ENCODE measurements at places on chromosomes 12 and 14. TPM values are rescaled to one million over a fixed set of nuclear protein-coding genes. Genes with fewer than 3 reads are reported as not detected.

The CELA1 gene
- polyA plus RNA-seq = not detected

The MSI1 gene
- 8.2 TPM for polyA plus RNA-seq

The GPRC5A gene
- polyA plus RNA-seq = 19.4 TPM

The MANSC4 gene
- 0.19 TPM for polyA plus RNA-seq

The ETNK1 gene
- polyA plus RNA-seq = 96.9 TPM

The C1QL4 gene
- polyA plus RNA-seq = 0.01 TPM

The WIF1 gene
- polyA plus RNA-seq = 33.1 TPM

The CEBPE gene
- 0.07 TPM for polyA plus RNA-seq

The TPPP2 gene
- 0.16 TPM for polyA plus RNA-seq

DNA sequence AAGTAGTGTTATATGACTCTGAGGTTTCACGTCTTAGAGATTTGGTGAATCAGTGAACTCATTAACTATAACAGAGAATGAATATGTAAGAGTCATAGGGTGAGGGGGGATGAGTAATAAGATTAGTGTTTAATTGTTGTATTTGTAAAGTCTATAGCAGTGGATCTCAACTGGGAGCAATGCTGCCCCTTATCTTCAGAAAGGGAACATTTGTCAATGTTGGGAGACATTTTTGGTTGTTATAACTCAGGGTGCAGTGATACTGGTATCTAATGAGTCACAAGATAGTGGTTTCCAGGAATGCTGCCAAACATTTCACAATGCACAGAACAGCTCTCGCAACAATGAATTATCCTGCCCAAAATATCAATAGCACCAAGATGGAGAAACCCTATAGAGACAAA is 1193.7 kb downstream of the GALC start:
- DNase-seq = no peak

DNA sequence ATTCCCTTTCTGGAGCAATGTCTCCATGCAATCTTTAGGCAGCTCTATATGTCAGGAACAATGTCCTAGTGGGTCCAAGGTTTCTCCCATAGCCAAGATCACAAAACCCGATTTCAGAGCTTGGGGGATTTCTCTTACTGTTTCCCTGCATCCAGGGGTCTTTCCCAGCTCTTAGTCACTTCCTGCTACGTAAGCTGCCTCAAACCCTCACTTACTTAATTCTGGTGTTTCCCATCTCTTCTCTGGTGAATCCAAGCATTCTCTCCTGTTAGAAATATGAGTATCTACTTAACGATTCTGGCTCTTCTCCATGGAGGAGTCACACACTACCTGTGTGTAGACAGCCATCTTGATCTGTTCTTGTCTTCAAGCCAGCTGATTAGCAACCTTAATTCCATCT is 80.0 kb downstream of the IFNG-AS1 start:
- no peak for DNase-seq

DNA sequence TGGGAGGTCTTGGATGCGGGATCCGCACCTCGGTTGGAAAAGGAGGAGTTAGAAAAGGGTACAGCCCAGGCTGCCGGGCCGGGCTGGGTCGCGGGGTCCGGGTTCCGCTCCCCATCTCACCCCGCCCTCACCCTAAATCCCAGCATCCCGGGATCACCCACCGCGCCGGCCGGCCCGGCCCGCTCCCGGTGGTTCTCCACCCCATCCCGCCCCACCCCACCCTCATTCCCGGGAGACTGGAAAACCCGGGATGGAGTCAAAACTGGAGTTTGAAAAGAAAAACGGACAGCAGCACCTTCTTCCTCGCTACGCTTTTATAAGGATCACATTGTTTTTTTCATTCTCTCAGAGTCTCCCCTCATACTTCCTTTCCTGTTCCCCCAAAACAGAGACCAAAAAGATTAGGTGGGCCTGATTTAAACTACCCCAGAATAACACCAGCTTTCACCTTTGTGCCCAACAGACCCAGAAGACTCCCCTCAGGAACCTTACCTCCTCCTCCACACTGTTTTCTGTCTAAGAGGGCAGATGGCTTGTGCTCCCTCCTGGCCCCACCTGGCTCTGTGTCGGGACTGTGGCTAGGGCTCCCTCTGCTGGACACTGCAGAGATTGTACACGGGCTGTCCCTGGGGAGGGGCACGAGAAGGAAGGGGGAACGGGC is 2.8 kb downstream of the GLI1 start:
- DNase-seq = peak; percentile 83

GRCh38 chr12:52398176-52398575 is 8.0 kb downstream of the KRT82 start:
- no peak for DNase-seq

GRCh38 chr12:10957741-10958140 is 18.7 kb upstream of the TAS2R14 start:
- DNase-seq = no peak

GRCh38 chr14:62844546-62844945 is 200.7 kb downstream of the KCNH5 start:
- DNase-seq = no peak

GRCh38 chr12:20211541-20211940 is 156.8 kb upstream of the PDE3A start:
- DNase-seq = no peak

DNA sequence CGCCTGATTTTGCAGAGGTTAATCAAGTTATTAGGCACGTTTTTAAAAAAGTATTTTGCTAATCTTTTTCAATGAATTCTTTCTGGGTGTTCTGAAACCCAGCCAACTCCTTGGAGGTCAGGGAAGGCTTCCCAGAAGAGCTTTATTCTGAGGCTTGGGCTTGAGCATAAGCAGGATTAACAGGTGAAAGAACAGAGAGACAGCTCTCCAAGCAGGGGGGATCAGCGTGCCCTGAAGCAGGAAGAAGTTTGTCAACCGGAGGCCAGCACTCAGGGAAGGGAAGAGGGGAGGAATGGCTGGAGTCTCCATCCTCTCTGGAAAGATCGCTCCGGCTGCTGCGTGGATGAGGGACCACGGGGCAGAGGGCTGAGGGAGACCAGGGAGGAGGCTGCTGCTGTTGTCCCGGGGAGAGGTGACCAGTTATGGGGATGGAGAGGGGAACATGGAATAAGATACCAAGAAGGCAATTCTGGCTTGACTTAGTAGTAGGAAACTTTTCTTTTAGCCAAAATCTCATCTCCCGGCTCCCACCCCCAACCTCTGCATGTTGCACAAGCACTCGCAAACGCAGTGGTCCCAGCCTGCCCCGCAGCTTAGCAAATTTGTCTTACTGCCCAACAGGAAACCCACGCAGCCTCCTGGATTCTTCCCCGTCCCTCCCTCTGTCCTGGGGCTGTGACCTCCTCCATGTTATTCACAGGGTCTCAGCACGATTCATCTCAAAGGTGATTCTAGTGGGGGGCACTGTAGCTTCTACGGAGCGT is 1.1 kb upstream of the SSH1 start:
- DNase-seq = peak; percentile 25

DNA sequence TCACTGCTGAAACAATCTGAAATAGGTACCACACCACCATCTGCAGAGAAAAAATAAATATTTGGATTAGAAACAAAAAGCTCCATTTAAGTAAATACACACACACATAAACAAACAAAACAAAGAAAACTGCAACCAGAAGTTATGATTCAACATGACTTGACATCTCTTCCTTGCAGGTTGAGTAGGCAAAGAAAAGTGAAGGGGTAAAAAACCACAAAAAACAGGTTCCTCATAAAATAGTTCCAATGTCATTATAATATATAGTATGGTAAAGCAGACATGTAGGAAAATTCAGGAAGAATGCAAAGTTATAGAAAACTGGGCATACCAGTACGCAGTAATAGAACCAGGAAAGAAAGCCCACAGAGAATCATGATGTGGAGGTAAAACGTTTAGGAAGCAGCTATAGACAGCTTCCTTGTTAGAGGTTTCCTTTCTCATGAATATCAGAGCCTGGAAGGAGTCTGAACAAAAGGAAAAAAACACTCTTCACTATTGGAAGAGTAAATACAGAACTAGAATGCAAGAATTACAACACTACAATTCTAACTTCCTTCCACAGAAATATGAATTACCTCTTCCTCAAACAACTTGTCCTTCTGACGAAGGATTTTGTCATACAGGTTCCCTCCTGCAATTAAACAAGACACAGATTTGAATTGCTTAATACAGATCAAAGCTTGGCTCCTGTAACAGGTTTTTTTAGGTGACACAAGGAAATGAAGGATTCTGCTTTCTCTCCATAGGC is 6.1 kb downstream of the NEK9 start:
- DNase-seq = no peak

GRCh38 chr14:61279082-61279481 is 2.1 kb downstream of the TMEM30B start:
- DNase-seq = peak; percentile 20

- DNase-seq = no peak
Measured at GRCh38 chr12:92602930-92603623, 99.7 kb upstream of the PLEKHG7 start.

DNA sequence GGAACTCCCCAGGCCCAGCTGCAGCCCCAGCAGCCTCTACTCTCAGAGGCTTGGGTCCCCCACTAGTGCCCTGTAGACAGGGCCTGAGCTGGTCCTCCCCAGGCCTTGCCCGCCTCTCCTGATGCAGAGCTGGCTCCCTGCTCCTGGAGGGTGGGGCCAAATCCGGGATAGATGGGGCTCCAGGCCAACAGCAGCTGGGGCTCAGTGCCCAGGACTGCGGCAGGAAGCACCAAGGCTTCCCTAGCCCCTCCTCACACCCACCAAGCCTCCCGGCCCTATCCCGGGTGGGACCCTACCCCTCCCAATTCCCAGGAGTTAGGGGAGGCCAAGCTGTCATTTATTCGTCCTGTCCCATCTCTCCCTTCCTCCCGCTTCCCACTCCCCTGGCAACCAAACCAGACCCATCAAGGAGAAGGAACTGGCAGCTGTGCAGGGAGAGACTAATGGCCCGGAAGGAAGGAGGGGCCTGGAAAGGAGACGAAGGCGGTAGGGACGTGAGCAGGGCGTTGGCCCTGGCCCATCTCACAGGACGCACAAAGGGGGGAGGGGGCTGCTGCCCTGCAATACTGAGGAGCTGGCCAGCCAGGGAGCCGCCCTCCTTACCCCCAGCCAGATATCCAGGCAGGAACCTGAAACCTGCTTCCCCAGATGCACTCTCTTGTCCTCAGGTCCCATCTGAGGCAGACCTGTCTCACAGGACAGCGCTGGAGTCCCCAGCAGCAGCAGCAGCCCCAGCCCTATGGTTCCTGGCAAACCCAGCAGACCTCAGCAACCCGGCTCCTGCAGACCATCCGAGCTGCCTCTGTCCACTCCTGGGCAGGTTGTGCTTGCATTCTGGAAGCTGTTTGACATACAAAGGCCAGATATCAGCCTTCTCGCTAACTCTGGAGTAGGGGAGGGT is 1.6 kb upstream of the PRPH start:
- peak; percentile 31 for DNase-seq

DNA sequence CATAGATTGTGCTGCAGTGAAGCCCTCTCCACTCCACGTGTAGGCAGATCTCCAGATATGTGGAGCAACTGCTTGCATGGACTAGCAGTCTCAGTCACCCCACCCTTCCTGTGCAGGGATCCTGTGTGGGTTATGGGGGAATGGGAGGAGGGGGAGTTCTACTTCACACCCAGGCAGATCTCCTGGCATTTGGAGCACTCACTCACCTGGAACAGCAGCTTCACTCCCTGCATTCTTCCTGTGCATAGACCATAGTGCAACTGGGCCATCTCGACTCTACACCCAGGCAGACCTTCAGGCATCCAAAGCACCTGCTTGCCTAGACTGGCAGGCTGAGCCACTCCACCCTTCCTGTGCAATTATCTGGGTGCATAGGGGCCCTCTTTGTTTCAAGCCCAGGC is 96.0 kb upstream of the PCED1B start:
- no peak for DNase-seq

DNA sequence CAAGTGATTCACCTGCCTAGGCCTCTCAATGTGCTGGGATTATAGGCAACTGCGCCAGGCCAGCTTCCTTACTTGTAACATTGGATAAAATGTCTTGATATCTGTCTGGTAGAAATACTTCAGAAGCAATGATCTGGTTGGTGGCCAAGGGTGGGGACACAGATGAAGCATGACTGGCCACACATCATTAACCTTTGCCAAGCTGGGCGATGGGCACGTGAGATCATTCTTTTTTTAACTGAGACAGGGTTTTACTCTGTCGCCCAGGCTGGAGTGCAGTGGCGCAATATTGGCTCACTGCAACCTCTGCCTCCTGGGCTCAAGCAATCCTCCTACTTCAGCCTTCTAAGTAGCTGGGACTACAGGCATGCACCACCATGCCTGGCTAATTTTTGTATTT is 31.1 kb downstream of the PLEKHH1 start:
- no peak for DNase-seq

GRCh38 chr12:121626853-121627640 is 717 bp downstream of the ORAI1 start:
- DNase-seq = peak; percentile 52

- DNase-seq = no peak
Measured at GRCh38 chr12:10067942-10068341, 30.8 kb downstream of the CLEC1A start.

- DNase-seq = no peak
Measured at GRCh38 chr12:24947541-24948419, 1.1 kb downstream of the BCAT1 start.

DNA sequence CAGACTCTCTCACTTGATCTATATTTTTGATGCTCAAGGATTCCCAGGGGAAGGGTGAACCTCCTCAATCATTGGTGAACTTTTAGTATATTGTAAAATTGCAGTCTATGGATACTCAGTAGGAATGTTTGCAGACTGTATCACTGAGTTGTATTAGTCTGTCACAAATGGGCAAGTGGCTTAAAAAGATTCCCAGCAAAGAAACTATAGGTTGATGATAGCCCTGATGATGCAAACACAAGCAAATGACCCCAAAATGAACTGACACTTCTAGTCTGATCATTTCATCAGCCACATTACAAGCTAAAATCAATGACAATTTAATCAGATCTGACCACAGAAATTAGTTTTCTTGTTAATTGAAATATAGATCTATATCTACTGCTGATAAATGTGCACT is 59.5 kb downstream of the RTN1 start:
- DNase-seq = no peak

- DNase-seq = no peak
Measured at GRCh38 chr12:131628766-131629448, 82.0 kb upstream of the SFSWAP start.

DNA sequence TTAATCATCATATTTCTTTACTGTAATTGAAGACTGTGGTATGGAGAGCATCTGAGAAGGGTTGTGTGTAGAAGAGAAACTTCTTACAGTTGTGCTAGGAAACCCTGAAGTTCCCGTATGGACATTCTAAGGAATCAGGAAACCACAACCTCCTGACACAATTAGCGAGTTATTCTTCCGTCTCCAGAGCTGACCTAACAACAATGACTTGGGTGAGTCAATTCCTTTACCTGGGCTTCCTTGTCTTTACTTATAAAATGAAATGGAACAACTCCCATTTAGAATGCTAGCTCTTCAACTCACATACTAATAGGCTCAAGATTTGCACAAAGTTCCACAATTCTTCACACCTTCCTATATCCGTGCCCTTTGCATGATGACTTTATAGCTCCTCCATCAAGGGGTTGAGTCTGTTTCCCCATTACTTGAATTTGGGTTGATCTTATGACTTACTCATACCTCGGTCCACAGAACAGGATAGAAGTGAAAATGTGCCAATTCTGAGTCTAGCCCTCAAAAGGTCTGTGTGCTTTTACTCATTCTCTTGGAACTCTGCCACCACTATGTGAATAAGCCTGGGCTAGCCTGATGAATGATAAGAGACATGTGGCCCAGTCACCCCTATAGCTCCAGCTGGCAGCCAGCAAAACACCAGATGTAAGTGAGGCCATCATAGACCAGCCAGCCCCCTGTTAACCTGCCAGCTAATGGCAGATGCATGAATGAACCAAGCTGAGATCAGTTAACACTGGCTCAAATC is 459.4 kb downstream of the ETNK1 start:
- no peak for DNase-seq

Measured in large intestine (tissue), 12 donors.